ENCODE measurements at places on chromosomes 2 and 18.
A peak's percentile ranks its signal among the peaks of the same experiment; 100 is the strongest.

DNA sequence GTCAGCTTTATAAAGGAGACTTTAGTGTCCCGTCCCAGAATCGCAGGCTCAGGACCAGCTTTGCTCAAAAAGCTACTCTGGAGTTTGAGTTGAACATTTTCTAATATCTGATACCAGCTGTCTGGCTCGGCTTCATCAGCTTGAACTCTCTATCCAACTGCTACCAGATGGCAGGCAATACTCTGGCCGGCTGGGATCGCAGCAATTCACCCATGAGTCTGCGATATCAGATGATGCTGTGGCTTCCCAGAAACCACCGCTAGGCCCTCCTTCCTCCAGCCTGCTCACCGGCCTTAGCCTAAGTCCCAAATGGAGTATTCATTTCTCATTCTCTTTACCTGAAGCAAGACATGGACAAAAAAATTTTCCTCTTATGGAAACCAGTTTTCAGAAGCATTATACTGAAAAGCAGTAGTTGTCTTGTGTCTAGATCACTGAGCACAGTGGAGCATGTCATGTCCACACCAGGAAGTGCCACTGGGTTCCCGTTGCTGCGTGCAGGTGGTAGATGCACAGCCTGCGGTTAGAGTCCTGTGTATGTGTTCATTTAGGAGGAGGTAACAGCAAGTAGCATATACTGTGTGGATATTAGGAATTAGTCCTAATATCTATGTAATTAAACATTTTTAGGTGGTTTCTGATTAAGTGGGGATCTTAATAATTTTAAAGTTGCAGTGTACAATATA, 162.0 kb upstream of the SOX11 start:
- DNase-seq, result peak; percentile 62

DNA sequence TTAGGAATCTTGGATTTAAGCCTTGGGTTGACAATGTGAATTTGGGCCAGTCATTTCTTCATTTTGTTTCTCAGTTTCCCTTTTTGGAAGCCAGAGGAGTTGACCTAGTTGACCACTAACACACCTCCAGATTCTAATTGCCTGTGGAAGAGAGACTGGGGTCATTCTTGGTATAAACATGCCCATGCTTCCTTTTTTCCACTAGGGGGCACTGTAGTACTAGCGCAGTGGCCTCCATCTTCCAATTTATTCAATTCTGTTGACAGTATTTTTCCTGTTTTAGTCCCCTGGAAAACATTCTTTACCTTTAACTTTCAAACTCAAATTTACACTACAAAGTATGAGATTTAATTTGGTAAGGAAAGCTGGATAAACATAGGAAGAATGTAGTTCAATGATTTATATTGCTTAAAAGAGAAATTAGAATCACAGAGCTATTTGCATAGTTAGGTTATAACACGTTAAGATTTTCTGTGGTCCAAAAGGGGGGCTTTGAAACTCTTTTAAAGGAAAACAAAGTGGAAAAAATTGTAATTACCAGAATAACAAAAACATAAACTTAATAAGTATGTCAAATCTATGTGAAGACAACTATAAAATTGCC, 57.5 kb upstream of the AGPS start:
- peak; percentile 74 for DNase-seq

DNA sequence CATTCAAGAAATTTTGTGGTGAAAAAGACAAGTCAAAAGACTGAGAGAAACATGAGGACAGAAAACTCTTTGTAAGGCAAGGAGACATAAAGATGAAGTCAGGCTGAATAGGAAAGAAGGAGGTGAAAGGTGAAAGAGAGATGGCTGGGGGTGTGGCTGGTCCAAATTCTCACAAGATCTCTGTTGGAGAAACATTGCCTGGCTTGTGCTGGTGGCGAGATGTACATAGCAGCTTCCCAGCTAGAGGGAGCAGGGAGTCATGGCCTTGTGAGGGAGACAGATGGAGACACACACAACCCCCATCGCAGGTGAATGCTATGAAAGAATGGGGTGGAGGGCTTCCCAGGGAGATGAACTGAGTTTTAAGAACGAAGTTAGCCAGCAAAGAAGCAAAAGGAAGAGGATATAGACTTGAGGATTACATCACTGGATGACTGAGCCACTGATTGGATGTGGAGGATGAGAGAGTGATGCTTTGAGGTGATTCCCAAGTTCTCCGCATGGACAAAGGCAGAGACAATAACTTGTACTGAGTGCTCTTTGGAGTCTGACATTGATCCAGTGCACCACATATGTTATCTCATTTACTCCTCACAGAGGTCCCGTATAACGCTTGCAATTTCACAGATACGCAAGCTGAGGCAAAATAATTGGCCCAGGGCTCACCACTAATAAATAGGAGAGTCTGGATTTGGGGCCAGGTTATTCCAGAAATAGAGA, 3.7 kb upstream of the EMX1 start:
- peak; percentile 60 for DNase-seq

DNA sequence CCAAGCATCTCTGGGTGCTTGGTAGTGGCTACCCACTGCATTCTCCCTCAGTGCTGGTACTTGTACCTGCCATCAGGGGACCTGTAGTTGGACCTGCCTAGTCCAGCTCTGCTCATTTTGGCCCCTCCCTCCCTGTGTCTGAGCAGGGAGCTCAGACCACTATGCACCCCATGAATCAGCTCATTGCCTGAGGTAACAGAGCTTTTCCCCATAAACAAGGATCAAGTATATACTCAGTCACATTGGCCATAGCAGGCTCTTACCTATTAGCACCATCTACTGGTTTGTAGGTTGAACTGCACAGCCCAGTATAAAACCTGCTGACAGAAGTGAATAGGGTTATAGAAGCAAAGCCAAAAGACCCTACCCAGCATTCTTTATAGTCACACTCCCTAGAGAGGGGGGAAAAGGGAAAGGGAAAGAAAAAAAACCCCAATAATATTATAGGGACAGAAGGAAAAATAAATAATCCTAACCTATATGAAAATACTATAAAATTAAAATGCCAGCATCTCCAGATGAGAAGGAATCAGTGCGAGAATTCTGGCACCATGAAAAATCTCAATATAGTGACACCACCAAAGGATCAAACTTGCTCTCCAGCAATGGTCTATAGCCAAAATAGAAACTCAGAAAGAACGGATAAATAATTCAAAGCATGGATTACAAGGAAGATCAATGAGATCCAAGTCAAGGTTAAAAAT, 6.9 kb upstream of the FLACC1 start:
- peak; percentile 84 for DNase-seq
